ENCODE measurements at places on chromosomes 16 and 17.

DNA sequence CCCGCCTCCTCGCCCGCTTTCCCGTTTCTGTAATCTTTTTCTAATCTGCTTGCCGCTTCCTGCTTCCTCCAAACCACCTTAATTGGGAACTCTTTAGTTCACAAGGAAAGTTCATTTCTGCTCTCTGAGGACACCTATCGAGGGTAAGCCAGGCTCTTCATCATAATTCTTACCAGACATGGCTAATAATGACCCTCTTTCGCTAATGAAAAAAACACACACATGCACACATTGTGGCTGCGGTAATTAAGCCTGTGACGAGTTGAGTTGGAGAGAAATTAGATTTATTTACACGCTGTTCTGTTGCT, 100.6 kb downstream of the ZNF423 start:
- peak; percentile 54 for DNase-seq

DNA sequence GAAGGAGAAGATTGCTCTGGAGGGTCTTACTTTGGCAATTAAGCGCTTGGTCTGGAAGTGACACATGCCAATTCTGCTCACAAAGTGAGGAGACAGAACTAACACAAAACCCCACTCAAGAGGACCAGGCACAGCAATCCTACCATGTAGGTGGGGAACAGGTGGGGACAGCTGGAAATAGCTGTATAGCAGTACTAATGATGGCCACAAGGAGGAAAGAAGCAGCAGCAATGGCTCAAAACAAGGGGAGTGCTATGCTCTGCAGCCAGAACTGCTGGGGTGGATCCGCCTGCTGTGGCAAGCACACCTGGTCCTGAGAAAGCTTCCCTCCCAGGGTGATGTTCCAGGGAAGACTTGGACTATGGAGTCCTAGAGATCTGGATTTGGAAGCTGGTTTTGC, 17.0 kb upstream of the TMEM132E start:
- DNase-seq, result no peak

GRCh38 chr17:80773243-80773991, 218.2 kb upstream of the CHMP6 start:
- DNase-seq, result no peak

DNA sequence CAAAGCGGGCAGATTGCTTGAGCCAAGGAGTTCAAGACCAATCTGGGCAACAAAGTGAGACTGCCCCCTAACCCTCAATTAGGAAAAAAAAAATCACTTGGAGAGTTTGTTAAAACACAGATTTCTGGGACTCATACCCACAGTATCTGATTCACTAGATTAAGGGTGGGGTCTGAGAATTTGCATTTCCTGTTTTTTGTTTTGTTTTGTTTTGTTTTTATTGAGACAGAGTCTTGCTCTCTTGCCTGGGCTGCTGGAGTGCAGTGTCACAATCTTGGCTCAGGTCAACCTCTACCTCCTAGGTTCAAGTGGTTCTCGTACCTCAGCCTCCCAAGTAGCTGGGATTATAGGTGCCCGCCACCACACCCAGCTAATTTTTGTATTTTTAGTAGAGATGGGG, 1.1 kb downstream of the HEATR9 start:
- no peak for DNase-seq

DNA sequence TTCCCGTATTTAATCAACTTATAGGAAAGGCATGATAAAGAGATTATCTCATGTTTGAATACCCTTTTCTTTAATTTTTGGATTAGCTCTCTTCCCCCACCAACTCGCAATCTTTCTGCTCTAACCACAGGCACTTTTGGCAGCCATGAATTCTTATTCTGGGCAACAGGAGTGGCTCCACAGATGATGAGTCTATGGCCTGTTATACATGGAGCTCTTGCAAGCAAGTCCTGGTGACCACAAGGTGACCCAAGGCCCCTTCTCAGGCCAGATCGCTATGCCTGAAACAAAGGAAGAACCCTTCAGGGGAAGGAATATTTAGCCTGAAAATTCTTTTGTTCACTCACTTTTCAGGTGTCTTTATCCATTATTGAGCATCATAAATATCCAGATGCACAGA, 10.8 kb upstream of the ZNF267 start:
- no peak for DNase-seq

DNA sequence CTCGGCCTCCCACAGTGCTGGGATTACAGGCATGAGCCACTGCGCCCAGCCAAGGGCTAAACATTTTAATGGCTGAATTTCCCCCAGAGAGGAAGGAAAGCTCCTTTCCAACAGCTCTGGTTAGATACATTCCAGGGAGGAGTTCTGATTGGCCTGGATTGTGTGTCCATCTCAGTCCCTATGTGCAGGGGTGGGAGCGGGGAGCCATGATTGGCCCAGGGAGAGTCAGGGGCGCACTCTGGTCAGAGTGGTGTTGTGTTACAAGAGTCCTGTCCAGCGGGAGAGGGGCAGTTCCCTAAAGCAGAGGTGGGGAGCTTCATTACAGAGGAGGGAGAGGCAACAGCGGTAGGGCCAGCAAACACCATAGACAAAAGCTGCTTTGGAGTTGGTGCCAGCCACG, 75.0 kb downstream of the RAP1GAP2 start:
- no peak for DNase-seq

DNA sequence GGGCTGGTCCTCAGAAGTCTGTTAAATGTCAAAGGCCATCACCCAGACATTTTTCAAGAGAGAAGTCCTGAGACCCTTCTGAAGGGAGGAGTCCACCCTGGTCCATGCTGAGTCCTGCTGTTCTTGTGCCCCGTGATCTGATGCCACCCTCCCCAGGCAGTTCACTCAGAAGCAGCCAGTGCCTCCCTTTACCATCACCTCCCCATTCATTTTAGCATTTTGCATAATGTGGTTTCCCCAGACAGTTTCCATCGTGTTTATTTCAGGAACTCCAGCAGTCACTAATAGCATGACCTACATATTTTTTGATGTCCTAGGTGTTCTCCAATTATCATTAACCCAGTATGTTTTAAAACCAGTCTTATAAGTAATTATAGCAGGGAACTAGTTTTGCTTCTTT, 353.0 kb upstream of the CDH5 start:
- no peak for DNase-seq

DNA sequence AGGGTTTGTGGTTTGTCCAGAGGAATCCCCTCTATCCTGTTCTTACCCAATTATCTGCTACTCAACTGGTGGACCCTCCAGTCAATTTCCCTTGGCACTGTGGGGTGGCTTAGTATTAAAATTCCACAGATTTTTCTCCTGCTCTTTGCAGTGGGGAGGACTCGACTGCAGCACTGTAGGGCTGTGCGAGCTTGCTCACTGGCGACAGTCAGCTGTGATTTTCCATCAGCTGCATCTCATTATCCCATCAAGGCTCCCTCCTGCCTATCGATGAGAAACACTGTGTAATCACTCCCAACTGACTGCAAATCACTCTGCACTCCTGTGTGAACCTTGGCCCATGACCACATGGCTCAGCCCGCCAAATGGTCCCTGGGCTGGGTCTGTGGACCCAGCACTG, 90.5 kb upstream of the MAF start:
- DNase-seq, result no peak

DNA sequence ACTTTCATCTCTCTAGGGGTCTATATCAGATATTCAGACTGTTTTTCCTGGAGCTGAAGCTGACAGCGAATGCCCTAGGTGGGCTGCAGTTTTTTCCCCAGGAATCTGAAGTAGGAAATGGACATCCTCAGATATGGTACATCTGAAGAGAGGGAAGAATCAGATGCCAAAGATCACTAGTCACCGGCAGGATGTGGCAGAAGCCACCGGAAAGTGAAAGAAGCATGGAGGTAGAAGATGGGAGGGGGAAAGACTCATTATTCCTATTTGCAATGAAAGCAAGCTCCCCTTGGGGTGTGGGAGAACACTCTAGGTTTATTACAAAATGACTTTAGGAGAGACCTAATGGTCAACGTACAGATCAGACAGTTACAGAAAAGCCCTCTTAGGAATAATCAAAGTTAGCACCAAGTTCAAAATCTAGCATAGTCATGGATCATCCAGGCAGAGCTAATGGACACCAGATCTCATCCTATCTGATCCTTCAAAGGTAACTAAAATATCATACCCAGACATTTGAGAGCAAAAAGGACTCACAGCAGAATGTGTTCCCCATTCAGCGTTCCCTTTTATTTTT, 110.7 kb downstream of the HS3ST3A1 start:
- no peak for DNase-seq

DNA sequence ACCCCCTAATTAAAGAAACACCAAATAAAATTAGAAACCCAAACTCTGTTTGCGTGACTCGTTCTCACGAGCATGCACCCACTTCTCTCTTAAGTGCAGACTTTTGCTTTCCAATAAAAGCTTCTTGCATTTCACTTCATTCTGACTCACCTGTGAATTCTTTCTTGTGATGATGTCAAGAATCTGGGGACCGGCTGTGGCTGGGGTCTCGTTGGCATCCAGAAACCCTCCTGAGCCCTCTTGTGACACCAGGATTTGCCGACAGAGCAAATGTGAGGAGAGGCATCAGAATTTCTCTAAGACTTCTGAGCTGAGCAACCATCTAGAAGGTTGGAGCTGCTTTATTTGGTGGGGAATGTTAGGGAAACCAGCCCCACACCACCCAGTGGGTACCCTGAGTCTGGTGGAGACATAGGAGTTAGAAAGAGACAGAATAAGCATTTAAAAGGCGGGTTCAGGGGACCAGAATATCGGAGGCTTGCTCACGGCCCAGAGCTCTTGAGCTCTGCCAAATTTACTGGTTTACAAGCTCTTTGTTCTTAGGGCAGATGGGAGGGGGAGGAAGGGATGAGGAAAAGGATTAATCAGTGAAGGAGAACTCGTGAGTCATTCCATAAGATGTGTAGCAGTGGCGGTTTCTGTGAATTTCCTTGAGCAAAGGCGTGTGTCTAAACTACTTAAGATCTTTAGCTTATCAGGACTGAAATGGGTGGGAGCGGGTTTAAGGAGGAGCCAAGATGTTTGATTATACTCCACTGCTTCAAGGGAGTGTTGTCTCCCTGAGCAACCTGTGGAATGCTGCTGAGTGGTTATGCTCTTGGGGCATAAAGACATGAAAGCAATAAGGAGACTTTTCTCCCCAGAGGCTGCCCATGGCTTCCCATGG, 24.2 kb upstream of the TMC5 start:
- DNase-seq, result no peak
